Femur (tissue), 1 donor: ENCODE measurements at places on chromosomes 3 and 15.

DNA sequence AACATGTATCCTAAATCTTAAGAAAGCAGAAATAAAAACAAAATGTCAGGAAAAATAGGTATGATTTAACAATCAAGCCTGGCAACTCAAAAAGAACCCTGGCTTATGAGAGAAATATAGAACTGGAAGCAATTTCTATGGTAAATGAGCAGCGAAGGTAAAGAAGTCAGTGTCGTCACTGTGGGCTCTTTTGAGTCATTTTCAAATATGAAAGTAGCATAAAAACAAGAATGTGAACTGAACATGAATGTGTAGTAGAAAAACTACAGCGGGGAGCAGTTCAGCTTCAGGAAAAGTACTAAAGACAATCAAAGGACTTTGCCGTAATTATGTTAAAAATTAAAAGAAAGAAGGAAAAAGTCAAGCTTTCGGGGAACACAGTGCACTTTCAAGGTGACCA, 17.5 kb downstream of the LSG1 start:
- no peak for DNase-seq

DNA sequence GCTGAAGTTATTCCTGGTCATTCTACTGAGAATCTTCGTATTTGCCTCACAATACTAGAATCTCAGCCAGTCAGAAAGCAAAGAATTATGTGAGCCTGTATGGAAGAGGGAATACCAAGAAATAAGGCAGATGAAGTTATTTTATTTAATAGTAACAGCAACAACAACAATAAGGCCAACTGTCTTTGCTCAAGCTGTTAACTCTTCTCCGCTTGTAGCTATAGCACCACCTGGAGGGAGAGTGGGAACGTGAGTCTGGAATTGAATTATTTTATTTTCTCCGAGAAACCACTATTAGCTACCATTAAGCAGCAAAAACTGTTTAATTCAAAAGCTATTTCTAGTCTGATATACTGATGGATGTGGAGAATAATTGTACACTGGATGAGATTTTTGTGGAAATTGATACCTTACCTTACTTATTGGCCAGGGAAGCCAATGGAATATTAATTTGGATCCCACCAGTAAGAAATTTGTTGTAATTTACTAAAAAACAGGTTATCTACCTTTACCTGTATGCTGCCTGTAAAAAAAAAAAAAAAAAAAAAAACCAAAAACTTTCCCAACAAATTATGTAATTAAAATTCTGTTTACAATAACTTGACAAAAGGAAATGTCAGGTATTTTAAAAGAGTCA, 50.1 kb downstream of the CALML4 start:
- DNase-seq, result peak; percentile 54

DNA sequence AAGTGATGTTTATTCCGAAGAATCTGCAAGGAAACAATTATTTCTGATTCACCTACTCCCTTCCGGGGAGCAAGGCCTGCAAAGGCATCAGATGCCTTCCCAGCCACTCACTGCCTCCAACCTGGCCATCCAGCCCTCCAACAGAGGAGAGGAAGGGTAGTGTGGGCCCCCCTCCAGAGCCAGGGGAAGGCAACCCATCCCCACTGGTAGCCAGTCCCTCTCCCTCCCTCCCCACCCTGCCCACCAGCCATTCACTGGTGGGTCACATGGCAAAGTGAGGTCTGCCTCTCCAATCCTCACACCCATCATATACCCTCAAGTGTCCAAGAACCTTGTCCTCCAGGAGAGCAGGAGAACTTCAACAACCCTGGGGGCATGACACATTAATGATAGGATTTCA, 2.4 kb upstream of the VIPR1 start:
- peak; percentile 2 for DNase-seq

DNA sequence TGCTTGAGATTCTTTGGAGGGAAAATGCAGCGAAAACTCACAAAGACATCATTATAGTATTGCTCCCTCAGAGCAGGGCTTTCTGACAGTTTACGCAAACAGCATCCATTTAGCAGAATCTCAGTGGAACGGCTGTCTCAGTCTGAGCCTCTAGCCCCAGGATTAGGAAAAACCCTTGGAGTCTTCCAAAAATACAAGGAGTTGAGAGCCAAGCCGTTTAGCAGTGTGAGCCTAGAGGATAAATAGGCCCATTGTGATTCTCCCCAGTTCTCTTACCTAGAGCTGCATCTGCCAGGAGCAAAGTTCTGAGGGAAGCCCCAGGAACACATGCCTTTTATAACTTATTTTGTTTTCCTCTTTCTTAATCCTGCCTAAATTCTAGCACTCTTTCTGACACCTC, 359.6 kb downstream of the NTRK3 start:
- peak; percentile 42 for DNase-seq

DNA sequence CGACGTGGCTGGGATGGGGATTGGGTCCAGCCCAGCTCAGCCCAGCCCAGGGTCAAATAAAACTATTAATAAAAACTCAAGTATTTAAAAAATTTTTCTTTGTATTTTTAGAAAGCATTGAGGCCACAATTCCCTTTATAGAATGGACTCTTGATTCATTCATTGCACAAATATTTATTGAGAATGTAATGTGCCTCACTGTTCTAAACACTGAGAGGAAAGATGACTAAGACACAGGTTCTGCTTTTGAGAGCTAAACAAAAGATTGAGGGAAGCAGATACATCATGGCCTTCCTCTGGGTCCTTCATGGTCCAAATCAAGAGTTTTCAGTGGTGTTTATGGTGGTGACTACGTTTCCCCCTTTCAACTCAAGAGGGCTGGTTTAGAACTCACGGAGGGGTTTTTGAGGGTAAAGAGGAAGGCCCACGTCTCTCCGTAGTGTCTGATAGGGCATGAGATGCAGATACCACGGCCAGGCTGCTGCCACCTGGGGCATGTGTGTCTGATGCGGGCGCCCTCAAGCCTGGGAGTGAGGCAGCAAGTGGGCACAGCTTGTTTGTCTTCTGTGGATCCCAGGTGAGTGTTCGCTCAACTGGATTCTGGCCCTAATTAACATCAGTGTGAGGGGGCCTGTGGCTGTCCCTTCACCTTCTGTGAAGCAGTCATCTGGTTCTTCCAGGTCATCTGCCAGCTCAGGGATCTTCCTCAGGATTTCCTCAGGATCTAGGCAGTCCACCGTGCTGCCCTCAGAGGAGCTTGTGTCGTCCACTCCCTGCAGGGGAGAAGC, 73.5 kb upstream of the SCN5A start:
- DNase-seq, result no peak

- no peak for DNase-seq
Observed at GRCh38 chr3:141881702-141882101, 5.3 kb downstream of the ATP1B3 start.

DNA sequence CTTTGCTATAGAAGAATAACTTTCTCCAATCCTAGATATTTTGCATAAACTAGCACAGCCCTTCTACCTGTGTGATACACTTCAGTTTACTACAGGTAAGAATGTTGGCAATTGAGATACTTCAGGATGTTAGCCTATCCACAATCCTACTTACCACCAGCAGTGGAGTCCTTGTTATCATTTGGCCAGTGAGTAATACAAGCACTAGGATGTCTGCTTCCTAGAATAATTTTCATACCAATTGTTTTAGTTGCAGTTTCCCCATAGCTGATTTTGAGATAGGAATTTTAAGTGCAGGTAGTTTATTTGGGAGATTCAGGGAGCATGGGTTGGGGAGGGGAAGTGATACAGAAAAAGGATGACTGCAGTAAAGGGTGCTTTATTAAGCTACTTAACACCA, 147.2 kb downstream of the EPHA6 start:
- no peak for DNase-seq

DNA sequence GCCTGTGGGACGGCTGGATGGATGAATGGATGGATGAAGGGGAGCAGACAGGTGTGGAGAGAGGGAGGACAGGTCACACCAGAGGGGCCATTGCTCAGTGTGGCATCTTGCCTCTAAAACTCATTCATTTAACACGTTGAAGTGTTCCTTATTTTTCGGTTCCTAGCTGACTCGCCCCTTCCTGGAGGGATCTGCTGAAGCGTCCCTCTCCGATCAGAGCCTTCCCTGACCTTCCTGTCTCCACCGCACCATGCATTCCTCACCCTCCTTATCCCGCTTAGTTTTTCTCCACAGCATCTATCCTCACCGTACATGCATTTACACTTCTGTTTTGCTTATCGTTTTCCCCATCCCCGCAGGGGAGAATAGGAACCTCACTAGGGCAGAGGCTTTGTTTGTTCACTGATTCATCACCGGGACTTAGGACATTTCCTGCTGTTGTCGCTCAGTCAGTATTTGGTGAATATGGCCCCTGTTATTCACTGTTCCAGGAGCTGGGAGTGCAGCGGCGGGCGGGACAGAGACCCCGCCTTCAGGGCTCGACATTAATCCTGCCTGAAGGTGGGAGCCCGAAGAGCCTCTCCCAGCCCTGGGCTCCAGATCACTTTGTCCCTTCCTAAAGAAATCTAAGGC, 32.0 kb downstream of the FOXL2 start:
- DNase-seq, result no peak

DNA sequence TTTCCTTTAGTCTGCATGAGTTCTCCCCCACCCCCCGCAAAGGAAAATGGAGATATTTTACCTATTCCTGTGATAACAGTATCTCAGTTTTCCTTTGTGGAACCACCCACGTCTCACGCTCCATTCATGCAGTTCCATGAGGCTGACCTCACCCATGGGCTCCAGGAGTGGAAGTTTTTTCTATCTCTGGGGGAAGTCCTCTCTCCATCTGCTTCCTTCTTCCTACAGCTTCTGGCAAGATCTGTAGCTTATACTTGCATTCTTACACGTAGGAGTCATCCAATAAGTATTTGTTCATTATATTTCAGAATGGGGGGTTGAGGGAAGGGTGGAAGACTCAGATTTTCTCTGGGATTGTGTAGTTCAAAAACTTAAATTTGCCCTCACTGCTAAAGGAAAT, 5.8 kb upstream of the GLCE start:
- peak; percentile 18 for DNase-seq

GRCh38 chr3:186094271-186094670, 14.6 kb downstream of the ETV5 start:
- no peak for DNase-seq

- peak; percentile 8 for DNase-seq
Observed at GRCh38 chr3:13124631-13125030, 51.4 kb upstream of the IQSEC1 start.

DNA sequence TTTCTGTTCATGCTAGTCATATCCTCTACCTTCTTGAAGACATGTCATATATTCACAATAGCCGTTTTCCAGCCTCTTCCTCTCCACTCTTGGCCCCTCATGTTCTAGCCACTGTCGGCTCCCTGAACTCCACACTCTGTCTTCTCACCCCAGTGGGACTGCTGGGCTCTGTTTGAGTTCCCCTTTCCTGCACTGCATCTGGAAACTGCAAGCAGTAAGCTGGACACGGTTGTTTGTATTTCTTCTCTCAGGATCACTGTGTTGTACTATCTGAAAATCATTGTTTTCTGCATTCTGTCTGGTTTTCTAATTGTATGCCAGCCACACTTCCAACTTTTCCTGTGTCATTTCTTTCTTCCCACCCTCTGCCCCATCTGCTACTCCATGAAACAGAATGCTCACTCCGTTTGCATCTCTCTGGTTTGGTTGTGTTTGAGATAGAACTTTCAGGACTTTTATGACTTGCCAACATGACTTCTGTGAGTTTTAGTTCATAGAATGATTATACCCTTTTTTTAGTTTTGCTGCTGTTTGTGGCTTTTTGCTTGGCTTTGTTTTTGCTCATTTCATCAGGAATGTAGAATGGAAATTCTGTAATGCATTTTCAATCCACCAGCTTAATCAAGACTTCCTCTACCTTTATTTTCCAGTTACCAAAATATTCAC, 192.3 kb downstream of the PLCL2 start:
- no peak for DNase-seq

DNA sequence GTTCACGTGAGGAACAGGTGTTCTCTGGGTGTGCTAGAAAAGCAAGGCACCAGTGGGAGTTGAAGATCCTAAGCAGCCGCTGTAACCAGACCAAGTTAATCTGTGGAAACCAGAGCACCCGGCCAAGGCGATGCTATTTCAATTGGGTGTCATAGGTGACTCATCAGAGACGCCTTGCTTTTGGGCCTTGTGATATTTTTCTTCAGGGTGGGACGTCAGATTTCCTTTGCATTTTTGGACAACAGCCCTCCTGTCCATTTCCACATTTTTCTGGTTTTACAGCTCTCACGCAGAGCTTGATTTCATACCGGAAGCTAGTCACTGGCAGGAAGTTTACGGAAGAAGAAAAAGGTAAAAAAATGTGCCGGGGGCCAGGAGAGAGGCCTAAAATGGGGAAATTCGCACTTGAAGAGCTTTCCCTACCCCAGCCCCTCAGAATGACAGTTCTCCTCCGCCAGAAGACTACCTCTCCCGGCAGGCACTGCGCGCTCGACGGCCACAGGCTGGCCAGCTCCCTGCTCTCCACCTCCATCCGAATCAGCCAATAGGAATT, 471 bp upstream of the KBTBD8 start:
- DNase-seq, result no peak

DNA sequence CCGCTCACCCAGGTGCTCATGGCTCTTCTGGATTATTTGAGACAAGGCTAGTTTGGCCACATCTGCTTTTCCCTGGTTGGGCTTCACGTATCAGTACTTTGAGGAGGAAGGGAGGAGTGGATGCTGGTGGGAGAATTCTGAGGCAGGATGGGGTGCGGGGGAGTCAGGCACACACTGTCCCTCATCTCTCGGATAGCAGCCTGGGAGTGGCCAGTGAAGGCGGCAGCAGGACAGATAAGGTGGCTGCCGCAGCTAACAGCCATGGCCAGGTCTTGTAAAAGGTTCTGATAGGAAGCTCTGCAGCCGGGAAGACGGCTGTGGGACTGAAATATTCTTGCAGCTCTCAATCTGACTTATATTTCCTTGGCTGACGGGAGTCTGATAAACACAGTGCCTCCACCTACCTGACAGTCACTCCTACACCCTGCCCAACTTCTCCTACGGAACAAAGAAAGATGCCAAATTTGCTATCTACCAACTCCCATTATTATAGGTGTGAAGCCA, 87.3 kb downstream of the MESD start:
- no peak for DNase-seq

DNA sequence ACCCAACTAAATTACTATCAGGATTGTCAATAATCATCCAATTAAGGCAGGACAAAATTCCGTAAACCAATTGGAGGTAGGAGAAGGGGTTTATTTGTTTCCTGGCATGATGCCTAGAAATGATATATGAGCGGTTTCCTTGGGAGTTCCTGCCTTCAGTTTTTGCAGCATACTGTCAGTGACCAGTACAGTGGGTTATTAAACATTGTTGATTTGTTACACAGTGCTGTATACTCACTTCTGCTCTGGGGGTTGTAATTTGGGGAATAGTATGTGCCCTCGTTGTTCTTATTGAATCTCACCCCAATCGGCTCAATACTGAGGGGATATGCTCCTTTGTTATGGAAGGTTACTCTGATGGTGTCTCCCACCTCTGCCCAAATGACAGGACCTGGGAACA, 22.2 kb downstream of the CP start:
- DNase-seq, result no peak

- DNase-seq, result peak; percentile 27
Observed at GRCh38 chr3:11273891-11274291, 1.7 kb downstream of the ATG7 start.

- DNase-seq, result no peak
Observed at GRCh38 chr3:104514371-104514770, 852.3 kb upstream of the ALCAM start.
